ENCODE measurements at places on chromosomes 6 and 20.

- DNase-seq = no peak
These were observed 180.6 kb upstream of the CEP162 start for GRCh38 chr6:84408028-84408427.

GRCh38 chr20:18041462-18041861, 16.3 kb downstream of the OVOL2 start:
- DNase-seq = no peak

DNA sequence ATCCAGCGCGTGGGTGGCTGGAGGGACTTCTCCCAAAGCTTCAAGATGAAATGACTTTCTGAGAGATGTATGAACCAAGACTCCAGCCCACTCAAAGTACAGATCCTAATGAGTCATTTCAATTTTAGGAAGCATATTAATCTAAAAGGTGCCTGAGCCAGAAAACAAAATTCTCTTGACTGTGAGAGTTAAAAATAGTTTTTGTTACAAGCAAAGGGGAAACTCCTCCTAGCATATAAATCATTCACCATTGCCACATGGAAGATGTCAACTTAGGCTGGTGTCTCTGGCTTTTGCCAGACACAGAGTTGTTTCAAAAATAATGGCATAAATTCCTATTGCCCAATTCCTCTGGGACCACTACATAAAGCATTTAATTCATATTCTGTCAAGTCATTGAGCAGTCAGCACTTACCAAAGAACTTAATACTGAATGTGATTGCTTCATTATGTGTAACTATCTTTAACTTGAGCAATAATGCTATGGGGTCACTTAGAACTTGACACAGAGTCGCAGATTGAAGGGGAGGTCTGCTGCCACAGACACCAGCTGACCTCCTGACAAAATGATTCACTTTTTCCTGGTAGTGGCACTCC, 280.6 kb downstream of the SLC35F1 start:
- no peak for DNase-seq

DNA sequence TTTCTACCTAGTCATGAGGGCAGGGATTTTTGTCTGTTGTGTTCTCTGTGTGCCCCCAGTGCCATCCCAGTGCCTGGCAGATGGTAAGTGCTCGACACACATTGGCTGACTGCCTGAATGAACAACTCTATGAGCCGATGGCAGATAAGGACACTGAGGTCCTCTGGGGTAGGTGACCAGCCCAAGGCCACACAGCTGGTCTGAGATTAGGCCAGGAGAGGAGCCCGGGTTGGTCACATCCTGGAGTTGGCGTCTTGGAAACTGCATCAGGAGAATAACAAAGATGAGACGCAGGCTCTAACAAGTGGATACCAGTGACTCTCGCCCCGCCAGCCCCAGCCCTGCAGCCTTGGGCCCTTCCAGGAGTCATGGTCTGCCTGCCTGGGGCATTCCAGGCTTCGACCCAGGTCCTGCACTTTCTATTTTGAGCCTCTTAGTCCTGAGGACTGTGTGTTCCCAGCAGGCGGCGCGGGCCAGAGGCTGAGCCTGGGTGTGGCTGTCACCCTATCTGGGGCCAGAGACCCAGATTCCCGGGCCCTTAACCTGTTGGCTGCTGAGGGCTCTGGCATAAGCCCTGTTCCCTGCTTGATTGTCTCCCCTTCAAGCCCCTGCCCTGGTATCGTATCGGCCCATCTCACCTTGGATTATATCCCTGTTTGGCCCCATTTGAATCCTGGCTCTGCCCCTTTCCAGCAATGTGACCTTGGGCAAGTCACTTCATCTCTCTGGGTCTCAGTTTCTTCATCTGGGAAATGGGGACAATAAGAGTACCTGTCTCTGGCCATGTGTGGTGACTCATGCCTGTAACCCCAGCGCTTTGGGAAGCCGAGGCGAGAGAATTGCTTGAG, 88.3 kb downstream of the CEBPB start:
- no peak for DNase-seq

- DNase-seq = no peak
These were observed 323.0 kb downstream of the ESR1 start for GRCh38 chr6:152130441-152130840.

DNA sequence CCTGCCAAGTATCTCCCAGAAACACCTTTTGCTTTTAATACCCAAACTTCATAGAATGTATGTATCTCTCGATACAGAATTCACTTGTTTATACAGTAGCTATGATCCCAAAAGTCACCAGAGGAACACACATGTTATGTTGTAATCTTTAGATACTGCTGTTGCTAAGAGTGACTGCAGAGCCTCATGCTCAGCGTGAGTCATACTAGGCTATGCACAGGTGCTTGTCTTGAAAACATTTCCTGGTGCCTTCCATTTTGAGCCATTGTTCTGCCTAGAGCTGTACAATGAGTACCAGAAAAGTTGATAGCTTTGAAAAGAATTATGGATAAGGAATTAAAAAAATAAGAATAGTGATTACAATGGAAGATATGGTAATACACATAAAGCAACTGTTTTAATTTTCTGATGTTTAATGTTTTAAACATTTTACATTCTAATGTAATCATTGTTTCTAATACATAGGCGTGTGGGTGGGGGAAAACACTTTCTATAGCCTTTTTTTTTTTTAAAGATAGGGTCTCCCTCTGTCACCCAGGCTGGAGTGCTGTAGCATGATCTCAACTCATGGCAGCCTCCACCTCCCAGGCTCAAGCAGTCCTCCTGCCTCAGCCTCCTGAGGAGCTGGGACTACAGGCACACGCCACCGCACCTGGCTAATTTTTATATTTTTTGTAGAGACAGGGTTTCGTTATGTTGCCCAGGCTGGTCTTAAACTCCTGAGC, 79.4 kb downstream of the CD24 start:
- DNase-seq = no peak

DNA sequence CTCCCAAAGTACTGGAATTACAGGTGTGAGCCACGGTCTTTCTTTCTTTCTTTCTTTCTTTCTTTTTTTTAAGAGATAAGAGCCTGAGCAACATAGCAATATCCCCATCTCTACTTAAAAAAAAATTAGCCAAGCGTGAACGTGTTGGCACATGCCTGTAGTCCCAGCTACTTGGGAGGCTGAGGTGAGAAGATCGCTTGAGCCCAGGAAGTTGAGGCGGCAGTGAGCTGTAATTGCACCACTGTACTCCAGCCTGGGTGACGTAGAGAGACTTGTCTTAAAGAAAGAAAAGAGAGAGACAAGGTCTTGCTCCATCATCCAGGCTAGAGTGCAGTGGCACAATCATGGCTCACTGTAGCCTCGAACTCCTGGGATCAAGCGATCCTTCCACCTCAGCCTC, 162.0 kb upstream of the MLN start:
- DNase-seq = no peak

DNA sequence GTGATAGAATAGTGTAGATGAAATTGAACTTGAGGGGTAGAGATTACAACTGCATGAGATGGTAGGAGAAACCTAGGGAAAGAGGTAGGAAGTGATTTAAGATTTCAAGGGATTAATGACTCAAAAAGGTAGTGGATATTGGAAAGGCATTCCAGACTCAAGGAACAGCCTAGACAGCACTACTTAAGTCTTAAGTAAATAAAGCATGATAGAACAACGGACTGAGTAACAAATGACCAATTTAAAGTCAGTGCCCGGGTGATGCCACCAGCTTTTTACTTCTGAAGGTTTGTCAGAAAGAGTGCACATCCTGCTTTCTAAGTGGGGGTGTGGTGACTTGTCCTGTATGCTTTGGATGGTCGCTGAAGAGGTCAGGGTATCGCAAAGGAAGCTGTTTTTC, 81.8 kb downstream of the PHACTR1 start:
- DNase-seq = no peak

GRCh38 chr20:20549704-20550103, 162.7 kb downstream of the RALGAPA2 start:
- no peak for DNase-seq

GRCh38 chr6:132054525-132054924, 103.4 kb upstream of the CCN2 start:
- DNase-seq = no peak

DNA sequence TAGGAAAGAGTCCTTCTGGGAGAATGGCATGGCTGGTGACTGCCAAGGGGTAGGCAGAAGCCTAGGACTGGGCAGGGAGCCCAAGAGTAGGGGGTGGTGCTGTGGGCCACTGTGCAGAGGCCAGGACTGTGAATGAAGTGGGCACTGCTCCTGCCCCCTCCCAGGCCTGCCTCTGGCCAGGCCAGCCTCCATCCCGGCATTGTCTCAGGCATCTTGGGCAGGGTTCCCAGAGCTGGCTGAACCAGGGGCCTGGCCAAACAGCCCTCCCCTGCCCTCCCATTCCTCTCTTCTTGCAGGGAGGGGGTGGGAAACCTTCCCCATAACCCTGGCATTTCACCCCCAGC, 81.6 kb downstream of the MRPL14 start:
- DNase-seq = no peak

GRCh38 chr6:18613319-18613925, 226.3 kb downstream of the RNF144B start:
- no peak for DNase-seq

DNA sequence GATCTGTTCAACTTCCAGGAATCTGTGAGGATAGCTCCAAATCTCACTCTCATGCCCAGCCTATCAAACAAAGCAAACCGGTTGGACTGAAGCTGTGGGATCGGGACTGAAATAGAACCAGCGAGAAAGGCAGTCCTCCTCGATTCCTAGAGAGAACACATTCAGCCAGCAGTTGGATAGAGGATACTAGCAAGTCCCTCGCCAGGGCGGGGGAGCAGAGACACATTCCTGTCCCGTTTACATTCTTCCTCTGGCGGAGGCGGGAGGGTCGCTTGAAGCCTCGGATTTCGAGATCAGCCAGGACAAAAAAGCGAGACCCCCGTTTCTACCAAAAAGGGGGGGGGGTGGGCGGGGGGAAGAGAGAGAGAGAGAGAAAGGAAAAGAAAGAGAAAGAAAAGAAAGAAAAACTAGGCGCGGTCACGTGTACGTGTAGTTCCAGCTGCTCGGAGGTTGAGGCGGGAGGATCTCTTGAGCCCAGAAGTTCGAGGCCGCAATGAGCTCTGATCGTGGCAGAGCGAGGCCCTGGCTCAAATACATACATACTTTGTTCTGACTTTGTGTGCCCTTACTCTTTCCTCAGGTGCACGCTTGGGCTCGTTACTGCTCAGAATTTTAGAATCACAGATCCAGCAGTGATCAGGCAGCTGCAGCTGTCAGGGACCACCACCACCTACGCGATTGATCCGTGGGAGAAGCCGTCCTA, 19.5 kb downstream of the ZNF311 start:
- no peak for DNase-seq

DNA sequence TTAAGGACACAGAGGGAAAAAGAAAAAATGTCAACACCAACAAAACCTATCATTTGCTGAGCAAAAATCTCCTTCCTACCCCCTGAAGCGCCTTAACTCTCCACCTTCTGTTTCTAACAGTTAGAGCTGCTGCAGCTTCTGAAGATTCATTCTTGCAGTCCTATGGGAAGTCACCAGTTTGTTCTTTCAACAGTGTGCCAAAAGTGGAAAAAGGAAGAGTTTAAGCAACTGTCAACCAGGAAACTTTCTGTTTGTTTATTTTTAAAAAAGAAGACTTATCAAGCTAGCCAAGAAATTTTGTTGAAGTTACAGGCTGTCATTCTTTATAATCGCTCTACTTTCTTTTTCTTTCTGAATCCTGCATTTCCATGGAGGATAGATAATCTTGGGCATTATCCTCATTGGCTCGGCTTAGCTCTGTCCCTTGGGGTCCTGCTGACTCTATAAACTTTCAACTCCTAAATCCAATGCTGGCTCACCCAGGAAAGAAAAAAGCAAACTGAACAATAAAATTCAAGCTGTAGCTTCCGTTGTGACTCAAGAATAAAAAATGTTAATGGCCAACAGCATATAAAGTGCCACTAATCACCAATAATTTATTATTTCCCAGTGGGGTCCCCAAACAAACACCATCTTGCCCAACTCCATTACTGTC, 172.8 kb upstream of the CITED2 start:
- no peak for DNase-seq

DNA sequence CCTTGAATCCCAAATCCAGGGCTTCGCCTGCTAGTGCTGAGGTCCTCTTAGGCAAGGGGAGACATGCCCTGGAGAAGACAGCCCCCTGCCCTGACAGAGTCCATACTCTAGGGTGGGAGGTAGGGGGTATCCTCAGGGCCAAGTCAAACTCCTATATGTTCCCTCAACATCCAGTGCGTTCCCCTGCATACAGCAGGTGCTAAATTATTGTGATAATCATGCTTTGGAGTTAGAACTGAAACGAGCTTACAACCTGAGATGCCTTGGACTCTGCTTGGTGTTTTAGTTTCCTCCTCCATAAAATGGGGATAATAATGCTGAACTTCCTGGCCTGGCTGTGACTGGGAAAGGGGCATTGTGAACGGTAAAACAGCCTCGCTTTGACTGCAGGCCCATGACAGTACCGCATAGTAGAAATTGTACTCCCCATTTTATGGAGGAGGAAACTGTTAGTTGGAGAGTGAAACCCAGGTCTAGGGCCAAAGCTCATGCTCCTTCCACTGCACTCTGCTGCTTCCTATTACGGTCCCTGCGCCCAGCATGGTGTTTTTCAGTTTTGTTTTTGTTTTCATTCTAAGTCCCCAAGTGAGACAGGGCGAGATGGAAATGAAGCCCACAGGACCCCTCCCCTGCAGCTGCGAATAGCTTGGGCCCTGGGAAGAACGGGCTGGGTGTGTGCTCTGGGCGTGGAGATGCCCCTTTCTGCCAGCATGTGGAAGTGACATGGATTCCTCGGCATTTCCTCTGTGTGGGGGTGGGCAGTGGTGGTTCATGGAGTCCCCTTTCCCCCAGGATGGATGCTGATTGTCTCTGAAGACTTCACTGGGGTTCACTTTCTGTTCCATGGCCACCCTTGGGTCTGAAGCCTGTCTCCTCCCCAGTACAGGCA, 162.5 kb downstream of the VEGFA start:
- no peak for DNase-seq

DNA sequence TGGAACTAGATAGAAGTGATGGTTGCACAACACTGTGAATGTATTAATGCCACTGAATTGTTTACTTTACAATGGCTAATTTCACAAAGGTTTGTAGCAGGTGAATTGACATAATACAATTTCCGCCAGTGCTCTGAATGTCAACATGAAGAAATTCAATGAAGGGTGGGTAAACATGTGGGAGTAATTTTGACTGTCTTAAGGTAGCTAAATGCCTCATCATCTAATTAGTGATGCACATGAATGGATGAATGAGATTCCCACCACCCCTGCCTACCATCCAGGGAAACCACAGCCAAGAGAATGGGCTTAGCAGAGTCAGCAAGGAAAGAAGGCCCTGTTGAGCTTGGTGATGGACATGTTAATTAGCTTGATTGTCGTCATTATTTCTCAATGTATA, 275.3 kb downstream of the ALDH8A1 start:
- no peak for DNase-seq

DNA sequence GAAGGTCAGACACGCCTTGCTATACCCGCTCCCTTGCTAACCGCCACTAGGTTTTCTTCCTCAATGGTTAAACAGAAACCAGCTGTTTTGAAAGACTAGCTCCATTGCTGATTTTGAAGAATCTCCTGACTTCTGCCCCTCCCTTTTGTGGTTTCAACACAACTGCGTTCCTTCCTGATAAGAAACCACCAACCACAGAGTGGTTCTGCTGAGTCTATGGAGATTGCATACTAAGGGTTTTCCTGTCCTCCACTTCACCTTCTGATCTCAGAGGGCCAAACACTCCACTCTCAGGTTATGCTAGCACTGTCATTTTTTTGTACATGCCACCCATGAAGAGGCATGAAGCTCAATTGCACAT, 207.9 kb downstream of the MYLK4 start:
- no peak for DNase-seq

Data from stimulated activated CD4-positive, alpha-beta T cell treated with anti-CD3 and anti-CD28 coated beads, Interleukin-2, amount 100 ng/mL, for 4 hours (primary cell).